ENCODE measurements at places on chromosomes 1 and 21.

DNA sequence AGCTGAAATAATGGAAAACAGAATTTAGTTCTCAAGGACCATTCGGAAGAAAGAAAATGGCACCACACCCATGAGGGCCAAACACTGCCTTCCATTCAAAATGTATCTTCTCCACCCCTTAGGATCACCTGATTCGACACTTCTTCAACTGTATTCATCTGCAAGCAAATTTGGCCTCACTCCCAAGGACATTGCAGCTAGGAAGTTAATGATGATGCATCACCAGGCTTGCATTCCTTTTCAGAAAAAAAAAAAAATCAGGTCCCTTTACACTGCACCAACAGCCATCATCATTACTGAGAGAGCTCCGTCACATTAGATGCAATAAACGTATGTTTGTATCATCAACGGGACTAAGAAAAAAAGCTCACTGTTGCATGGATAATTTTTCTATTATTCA lies 368.3 kb downstream of the PCP4 start:
- DNase-seq, result no peak

DNA sequence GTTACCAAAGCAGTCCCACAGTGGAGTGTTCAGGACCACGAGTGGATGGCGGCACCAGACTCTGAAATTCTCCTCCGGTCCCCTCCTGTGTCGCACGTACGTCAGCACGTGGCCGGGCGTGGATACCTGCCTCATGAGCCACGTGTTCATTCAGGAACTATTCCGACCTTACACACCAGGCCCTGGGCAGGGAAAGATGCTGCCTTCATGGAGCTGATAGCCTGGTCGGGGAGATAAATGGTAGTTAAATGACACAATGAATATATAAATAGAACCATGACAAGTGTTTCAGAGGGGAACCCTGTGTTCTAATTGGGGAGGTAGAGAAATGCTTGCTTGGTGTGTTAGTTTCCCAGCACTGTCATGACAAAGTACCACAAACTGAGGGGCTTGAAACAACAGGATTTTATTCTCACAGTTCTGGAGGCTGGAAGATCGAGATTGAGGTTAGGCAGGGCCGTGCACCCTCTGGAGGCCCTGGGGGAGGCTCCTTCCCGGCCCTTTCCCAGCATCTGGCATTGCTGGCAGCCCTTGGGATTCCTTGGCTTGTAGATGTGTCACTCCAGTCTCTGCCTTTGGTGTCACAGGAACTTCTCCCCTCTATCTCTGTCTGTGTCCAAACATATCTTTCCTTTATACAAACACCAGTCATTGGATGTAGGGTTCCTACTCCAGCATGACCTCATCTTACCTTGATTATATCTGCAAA lies 28.9 kb upstream of the GPR137B start:
- DNase-seq, result no peak

DNA sequence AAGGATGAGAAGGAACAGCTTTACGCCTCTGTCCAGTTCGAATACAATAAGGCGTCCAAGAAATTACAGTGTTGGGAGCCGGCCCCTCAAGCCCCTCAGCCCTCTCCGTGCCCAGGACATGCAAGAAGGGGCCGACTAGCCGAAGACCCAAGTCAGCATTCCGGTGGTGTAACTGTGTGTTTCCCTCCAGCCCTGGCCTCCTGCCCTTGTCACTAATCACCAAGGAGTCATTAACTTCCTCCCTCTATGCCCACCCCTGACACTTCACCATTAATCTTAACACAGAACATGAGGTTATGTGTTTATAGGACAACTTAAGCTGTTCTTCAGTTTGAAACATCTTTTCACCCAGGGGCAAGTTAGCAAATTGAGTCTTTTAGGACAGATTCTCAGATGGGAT lies 16.4 kb upstream of the C4BPB start:
- no peak for DNase-seq

DNA sequence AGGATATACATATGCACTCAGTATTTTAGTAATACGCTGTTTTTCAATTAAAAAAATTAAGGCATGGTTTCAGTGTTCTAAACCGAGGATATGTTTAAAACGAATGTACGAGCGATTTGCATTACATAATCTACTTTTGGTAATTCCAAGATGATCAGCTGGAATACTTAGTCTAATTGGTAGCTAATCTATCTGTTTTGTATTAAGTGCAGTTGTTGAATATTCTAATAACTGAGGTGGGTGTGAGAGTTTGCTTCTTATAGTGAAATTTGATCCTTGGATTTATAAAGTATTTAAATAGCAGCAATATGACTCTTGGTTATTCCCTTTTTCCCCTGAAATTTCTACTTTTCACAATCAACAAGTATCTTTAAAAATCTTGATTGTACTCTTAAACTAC lies 1.3 kb downstream of the RNF2 start:
- DNase-seq, result no peak

DNA sequence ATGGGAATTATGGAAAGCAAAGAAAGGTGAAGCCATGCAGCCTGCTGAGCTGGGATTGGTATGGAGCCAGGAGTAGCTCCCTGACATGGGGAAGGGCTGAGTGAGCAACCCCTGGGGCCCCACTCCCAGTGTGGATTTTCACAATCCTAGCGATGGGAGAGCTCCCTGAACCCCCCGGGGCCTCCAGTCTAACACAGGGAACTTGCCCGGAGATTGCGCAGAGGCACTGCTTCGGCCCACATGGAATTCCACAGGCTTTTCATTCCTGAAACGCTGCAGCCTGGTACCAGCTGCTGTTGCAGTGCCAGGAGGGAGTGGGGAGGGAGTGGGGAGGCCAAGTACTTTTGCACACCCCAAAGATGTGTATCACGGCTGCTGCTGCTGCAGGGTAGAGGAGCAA lies 110.4 kb upstream of the C21orf91 start:
- no peak for DNase-seq

DNA sequence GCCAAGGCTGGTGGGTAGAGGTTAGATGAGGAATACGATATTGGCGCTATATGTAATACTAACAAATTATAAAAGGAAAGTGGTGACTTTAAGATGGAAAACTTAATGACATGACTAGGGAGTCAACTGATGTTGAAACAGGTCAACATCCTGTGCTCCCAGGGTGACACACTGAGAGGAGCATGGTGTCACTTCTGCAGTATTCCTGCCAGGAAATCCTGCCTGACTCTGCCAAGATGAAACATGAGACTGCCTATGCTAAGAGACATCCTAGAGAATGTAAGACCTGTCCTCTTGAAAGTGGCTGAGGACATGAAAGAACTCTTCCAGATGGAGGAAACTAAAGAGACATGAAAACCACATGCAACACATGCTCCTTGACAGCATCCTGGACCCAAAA lies 65.0 kb upstream of the KCND3 start:
- DNase-seq, result no peak

DNA sequence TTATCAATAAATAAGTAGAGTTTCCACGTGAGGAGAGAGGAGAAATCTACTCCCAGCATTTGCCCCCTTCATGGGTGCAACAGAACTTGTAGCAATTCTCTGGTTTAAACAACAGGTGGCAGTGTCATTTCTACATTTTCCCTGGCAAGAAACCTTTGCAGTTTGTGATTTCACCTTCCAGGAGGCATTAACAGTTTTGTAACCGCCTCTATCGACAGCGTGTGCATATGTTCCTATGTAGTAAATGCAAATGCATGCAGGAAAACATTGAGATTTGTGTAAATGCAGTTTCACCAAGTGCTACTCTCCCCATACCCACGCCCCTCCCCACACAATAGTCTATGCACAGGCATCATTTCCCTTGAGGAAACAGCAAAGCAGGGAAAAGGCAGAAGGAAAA lies 494.7 kb downstream of the SMYD3 start:
- peak; percentile 55 for DNase-seq

- no peak for DNase-seq
Measured at GRCh38 chr1:94730450-94730849, 89.7 kb upstream of the SLC44A3 start.

Measured in suppressor macrophage (primary cell).